Left renal cortex interstitium (tissue), 4 donors: ENCODE measurements at places on chromosomes 1 and 21. TPM values are rescaled to one million over a fixed set of nuclear protein-coding genes. Genes with fewer than 3 reads are reported as not detected.

LIN28A gene
- 0.14 TPM for polyA plus RNA-seq

TNFAIP8L2 gene
- 1.2 TPM for polyA plus RNA-seq

CACNA1S gene
- polyA plus RNA-seq = 0.32 TPM

NPHS2 gene
- 448 TPM for polyA plus RNA-seq

FCAMR gene
- polyA plus RNA-seq = 10.4 TPM

MPL gene
- 1.5 TPM for polyA plus RNA-seq

BSND gene
- 6.2 TPM for polyA plus RNA-seq

NCAM2 gene
- polyA plus RNA-seq = 11.0 TPM

CYP4A22 gene
- 6.2 TPM for polyA plus RNA-seq

PRRX1 gene
- 2.2 TPM for polyA plus RNA-seq

FCRL2 gene
- polyA plus RNA-seq = not detected

ANXA9 gene
- 18.6 TPM for polyA plus RNA-seq

SMIM34 gene
- polyA plus RNA-seq = 0.14 TPM
